ENCODE measurements at places on chromosomes 1 and 21.

GRCh38 chr1:172497230-172497629, 35.7 kb upstream of the SUCO start:
- DNase-seq = no peak

DNA sequence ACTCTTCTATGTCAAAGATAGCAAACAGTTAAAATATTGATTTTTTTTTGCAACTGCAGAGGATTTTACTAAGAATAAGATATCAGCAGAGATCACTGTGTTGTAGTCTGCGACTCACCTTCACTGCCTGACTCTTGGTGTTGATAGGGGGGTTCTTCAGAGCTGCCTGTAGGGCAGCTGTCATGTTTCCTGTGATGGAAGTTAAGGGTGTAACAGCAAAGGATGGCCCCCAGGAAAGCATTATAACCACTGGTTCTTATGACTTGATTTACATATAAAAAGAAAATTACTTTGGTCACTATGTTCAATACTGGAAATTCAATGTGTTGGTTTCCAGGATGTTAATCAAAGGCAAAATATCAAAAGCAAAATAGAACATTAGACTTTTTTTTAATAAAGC, 2.6 kb downstream of the ARPC5 start:
- DNase-seq = no peak

GRCh38 chr1:227999056-227999930, 7.5 kb upstream of the WNT3A start:
- DNase-seq = peak; percentile 39

- DNase-seq = no peak
These were observed 161.7 kb downstream of the ROR1 start for GRCh38 chr1:63935553-63935952.

DNA sequence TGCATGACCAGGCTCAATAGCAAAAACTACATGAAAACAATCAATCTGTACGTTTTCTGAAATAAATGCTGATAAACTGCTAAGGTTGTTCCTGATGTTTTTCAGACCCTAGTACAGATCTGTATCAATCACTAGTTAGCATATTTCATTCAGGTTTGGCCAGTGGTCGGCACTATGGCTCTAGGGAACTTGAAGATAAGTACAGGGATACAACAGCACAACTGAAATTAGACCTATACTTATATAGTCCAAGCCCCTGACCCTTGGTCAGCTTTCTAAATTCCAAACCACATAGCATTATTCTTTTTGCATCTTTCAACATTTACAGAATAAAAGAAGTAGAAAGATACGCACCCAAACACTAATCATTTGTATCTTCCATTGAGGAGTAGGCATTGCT, 142.7 kb downstream of the PLPPR4 start:
- DNase-seq = no peak

- DNase-seq = no peak
These were observed 200.9 kb upstream of the IVNS1ABP start for GRCh38 chr1:185517808-185518419.

- no peak for DNase-seq
These were observed 84.3 kb upstream of the SPATA6 start for GRCh38 chr1:48556186-48556850.

GRCh38 chr1:38651669-38652068, 207.9 kb downstream of the RRAGC start:
- DNase-seq = no peak

DNA sequence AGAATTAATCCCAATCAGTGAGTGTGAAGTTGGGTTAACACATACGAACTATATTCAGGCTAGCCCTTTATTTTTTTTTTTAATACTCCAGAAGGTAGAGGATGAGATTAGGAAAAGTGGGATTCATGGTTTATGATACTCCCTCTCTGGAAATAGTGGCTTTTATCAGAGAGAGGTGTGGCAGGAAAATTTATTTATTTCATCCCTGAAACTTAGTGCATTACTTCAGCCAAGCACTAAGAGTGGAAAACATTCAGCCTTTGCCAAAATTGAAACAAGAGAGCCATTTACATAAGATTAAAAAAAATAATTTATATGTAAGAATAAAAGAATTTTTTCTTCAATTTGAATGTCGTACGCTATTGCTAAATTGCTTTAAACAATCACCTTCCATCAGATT, 35.0 kb downstream of the MTR start:
- no peak for DNase-seq

DNA sequence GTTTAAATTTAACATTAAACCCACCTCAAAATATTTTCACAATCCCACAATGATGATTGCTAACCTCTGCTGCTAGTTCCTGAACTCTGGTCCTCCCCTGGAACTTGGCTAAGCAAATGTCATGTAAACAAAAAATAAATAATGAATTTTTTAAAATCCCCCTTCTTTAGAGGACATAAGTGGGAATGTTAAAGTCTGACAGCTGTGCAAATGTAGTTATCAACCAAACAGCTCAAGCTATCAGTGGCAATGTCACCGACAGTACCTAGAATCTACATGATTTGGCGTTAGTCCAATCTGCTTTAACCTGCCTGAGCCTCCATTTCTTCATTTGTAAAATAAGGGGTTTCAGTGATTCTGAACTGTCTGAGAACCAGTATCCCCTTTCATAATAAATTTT, 67.7 kb downstream of the GDAP2 start:
- no peak for DNase-seq

DNA sequence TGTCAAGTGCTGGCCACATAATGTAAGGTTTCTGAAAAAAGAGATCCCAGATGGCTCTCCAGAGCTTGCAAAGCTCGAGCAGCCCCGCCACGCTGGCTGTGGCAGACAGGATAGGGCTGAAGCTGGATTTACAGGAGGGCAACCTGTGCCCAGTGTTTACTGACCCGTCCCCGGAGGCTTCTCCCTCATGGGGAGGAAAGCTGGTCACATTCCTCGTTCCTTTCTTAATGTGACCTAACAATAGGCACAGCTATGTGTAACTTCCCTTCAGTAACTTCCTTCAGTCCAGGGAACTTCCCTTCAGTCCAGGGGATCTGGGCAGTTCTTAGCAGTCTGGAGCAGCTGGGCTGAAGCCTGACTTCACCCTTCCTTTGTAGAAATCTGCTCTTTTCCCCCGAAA, 7.7 kb downstream of the SLFNL1 start:
- no peak for DNase-seq

DNA sequence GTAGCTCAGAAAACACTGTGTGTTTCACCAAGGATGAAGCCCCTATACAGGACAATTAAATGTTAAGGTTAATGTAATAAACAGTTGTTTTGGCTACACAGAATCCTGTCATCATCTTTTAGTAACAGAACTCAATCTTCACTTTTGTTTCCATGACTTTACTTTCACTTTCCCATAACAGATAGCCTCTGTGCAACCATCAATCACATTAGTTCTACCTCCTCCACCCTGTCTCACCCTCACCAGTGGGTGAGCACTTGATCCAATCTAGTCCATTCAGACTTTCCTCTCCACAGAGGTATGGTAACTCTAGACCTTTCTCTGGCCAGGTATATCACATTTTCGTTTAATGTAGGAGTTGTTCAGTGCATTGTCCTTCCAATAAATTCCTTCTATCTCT, 1018.5 kb downstream of the ADGRL2 start:
- no peak for DNase-seq

GRCh38 chr1:213060836-213061235, 9.8 kb downstream of the RPS6KC1 start:
- DNase-seq = no peak

DNA sequence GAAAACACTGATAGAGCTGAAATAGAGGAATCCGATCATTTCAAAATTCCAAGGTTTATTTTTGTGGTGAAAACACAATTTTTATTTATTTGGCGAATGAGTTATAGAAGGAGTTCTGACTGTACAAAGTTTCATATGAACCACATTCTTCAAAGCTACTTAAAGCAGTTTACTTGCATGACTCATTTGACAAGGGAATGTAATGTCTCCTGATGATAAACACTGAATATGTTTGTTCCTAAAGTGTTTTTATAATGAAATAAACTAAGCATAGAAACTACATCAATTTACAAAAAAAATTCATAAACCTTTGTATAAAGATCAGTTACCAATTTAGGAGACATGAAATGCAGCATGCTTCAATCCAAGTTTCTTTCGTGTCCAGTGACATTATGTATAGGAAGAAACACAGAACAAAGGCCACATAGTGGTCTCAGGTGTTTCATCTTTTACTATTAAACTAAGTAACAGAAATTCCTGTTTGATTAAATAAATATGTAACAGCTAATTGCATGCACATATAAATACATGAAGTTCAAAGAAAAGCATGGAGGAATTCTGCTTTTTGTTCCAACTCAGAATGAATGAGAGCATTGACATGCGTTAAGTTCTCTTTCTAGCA, 2.5 kb downstream of the PRKACB start:
- DNase-seq = peak; percentile 15

DNA sequence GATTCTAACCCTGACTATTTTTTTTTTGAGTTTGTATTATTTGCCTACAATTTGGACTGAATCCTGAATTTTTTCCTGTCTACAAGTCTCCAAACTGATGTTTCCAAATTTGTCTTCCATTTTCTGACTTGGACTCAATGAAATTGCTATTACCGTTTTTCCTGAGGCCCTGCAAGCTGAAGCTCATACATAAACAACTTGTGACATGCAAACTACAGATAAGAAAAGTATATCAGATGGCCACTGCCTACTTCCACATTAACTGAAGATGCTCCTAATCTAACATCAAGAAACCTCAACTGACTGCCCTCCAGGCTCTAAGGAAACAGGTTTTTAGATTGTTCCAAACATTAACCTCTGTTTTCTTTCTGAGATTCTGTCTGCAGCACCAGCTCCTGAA, 51.1 kb upstream of the KLHDC7A start:
- no peak for DNase-seq

- peak; percentile 66 for DNase-seq
These were observed 30.6 kb upstream of the CTPS1 start for GRCh38 chr1:40948741-40949443.

- no peak for DNase-seq
These were observed 6.1 kb downstream of the TENT5C start for GRCh38 chr1:117611894-117612483.

- no peak for DNase-seq
These were observed 161.2 kb downstream of the NCAM2 start for GRCh38 chr21:21159253-21159899.

DNA sequence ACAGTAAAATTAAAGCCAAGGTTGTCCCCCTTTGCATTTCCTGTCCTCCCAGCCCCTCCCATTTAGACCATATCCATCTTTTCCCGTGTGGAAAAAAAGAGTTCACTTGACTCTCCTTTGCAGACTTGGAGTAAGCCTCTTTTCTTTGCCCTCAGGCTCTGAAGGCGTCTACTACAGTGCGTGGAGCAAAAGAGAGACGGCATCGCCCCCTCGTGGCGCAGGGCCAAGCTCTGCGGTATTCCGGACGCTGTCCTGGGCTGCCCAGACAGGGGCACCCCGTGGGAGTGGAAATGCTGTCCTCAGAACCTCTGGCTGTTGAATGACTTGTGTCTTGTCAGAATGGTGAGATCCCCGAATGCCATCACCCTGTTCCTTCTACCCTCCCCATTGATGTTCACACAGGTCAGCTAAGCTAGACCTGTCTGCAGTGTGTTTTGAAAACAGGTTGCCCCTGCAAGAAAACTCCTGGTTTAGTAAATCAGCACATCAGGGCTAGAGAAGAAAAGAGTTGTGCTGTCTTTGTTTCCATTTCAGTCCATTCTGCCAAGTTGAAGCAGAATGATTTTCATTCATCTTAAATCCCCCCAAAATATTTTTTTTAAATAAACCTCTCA, 12.3 kb upstream of the GJA8 start:
- peak; percentile 12 for DNase-seq

DNA sequence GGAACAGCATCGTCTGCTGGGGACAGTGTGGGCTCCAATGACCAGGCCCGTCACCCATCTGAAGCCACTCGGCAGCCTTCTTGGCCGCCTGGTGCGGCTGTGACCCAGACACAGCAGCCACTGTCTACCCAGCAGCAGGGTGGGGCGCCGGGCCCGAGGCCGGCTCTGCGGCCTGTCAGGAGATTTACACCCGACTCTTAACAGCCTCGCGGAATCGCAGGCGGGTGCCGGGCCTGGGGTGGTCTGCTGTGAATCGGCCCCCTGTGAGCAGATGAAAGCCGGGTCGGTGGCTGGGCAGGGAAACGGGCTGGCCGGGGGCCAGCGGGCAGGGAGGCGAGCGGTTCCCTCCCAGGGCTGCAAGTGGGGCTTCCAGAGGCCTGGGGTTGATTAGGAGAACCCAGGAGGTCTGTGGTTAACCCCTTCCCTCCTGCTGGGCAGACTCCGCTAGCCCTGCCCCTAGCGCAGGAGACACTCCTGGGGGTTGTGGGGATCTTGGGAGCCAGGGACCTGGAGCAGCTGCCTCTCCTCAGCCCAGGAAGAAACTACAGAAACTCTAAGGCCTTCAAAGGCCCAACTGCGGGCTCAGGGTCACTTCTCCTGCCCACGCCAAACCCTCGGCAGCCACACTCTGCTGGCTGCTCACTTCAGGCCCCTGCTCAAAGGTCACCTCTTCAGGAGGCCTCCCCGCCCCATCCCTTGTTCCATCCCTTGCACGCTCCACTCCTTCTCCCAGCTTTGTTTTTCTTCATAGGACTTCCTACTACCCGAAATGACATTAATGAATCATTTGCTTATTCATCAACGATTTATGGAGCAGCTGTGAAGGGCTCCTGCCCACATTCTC, 15.6 kb downstream of the RUNX3 start:
- DNase-seq = peak; percentile 27

- DNase-seq = no peak
These were observed at the start of gene GSTM3 for GRCh38 chr1:109740615-109741373. TSS of gene GSTM3 (minus strand) at chr1:109741038. CDS start at chr1:109740287, 751 bp downstream.

DNA sequence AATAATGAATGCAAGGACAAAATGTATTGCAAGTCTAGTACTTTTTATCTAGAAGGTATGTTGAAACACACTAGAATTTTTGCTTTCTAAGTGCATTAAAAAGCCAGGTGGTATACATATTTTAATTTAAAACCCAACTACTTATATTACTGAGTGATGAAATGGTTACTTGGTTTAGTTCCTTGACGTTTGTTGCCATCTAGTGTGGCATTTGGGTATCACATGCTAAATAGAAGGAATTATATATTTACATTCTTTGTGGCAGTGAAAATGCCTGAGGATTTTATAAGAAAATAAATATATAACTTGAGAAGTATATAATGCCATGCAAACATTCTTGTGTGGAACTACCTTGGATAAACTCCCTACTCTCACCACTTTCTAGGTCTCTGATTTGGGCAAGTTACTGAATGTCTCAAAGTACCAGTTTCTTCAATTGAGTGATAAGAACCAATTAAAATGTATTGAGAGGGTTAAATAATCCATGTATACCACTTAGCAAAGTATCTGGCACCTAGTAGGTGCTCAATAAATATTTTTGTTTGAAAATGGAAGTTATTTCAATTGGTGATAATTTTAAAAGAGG, 69.6 kb downstream of the SDCCAG8 start:
- DNase-seq = peak; percentile 69

- no peak for DNase-seq
These were observed 171.0 kb downstream of the BRINP2 start for GRCh38 chr1:177341773-177342172.

- DNase-seq = no peak
These were observed 10.9 kb upstream of the UBR4 start for GRCh38 chr1:19220991-19221390.

DNA sequence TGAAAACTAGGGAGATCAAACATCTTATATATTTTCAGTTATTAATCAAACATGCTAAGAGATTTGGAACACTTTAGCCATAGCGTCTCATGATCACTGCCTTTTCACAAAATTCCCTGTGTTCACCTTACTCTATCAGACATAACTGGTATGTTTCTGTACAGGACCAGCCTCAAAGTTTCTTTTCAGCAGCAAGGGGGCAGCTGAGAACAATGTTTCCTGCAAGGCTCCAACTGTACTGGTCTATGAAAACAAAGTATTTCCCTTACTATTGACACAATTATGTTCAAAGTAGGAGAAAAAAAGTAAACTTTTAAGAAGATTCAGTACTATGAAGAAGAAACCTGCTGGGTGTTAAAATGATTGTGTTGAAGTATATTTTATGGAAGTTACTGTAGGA, 98.5 kb downstream of the ATF6 start:
- DNase-seq = peak; percentile 23

All from midbrain (tissue), 1 donor.